GM04503 (cell line): ENCODE measurements at places on chromosomes 7 and 10.

- no peak for DNase-seq
These were observed 212.5 kb upstream of the SH2B2 start for GRCh38 chr7:102073931-102074880.

- no peak for DNase-seq
These were observed 20.8 kb downstream of the OGDHL start for GRCh38 chr10:49741108-49741995.

DNA sequence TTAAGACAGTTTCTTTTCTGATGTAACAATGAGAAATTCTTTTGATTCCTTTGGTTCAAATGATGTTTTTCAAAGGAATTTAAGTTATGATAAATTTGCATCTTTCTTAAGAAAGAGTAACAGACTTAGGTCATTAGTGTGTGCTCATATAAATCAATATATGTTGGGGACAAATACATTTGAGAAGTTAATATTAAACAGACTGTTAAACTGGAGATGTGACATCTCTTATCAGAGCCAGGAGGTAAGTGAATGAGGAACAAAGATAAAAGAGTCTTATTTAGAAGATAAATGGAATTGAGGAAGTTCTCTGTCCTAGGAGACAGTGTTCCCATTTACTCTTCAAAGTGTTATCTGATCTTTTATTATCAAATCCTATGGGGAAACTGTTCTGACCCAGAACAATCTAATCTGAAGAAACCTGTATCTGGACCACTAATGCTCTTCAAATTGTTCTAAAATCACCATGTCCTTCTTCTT is 104.8 kb upstream of the LAMB4 start:
- no peak for DNase-seq

- no peak for DNase-seq
These were observed 582.6 kb downstream of the CALN1 start for GRCh38 chr7:71829515-71829914.

DNA sequence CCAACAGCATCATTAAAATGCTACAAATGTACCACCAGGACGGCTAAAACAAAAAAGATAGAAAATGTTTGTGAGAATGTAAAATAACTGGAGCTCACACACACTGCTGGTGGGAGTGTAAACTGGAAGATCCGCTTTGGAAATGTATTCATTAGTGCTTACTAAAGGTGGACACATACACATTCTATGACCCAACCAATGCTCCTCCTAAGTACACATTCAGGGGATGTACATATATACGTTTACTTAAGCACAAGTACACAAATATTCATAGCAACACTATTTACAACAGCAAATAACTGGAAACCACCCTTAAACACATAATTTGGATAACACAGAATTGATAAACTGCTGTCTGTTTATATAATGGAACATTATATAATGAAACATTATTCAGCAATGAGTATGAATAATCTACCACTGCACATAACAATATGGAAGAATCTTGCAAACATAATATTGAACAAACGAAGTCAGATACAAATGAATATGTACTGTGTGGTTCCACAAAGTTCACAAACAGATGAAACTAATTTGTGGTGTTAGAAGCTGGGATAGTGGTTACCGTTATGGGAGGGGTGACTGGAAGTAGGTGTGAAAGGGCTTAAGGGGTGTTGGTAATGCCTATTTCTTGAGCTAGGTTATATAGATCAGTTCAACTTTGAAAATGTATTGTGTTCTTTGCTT is 52.1 kb downstream of the STRA8 start:
- no peak for DNase-seq

DNA sequence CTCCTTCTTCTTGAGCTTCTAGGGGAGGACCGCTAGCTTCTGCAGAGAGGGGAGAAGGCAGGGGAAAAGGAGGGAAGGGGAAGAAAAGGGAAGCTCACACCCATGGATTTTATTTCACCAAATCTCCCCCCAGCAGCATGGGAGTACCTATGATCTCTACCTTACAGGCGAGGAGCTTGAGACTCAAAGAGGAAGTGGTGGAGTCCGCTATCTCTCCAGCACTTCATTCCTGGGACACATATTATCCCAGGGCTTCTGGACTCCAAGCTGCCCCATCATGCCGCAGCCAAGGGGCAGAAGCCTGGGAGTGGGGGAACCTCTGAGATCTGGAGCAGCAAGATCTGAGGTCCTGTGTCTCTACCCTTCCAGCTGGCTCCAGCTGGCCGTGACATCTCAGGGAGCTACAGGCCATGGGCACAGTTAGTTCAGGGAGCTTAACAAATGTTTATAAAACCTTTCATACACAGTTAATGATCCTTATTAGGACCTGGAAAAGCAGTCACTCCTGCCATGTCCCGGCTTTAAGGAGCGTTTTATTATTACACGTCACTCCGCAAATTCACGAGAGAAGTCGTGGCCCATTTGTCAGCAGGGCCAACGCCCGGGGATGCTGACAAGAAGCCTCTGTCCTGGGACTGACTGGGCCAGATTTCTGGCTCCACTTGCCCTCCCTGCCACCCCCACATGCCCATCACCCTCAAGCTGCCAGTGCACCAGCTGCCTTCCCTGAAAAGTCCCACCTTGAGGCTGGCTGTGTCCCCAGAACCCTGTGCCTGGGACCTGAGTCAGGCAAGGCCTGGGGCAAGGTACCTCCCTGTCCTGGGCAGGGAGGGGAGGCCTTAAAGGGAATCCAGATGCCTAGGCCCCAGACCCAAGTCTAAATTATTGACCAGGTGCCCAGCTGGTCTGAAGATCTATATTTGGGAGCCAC is 132.1 kb upstream of the ZMIZ1 start:
- DNase-seq, result no peak

GRCh38 chr7:65429642-65430343 is 56.1 kb downstream of the ZNF92 start:
- no peak for DNase-seq

GRCh38 chr7:91264924-91265681 is 870 bp downstream of the FZD1 start:
- no peak for DNase-seq

DNA sequence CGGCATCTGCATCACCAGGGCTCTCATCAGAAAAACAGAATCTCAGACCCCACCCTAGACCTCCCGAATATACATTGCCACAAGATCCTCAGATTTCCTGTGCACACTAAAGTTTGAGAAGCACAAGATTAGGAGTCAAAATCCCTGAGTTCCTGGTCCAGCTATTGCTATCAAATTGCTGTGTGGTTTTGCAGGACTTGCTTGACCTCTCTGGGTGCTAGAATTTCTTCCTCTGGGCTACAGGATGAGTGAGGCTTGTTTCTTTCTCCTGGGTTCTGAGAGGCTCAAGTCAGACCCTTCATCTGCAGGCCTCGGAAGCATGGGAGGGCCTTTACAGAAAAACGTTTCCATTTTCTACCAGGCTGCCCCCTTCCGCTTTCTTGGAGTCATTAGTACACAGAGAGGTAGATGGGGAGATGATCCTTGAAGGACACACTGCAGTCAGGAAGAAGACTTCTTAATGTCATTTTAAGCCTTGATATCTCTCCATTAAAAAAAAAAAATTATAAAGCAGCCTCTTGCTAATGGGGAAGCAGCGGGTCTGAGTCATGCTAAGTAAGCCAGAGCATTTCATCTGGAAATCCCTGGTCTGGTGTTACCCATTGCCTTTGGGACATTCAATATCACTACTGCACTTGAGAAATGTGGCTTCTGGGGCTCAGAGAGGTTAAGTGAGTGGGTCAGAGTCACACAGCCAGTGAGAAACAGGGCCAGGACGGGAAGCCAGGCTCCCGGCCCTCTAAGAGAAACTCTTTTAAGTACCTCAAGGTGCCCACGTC is 173.5 kb downstream of the KCNMA1 start:
- no peak for DNase-seq
